DMS53 (cell line): ENCODE measurements at places on chromosomes 13 and 19.

DNA sequence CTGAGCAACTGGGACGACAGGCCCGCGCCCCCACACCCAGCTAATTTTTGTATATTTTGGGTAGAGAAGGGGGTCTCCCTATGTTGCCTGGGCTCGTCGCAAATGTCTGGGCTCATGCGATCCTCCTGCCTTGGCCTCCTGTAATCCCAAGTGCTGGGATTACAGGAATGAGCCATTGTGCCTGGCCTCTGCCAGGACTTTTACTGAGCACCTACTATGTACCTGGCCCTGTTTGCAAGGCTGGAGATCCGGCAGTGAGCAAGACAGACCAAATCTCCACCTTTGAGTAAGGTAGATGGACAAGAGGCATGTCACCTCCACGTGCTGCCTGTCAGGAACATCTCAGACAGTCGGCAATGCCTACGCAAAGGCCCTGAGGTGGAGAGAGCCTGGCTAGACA lies 6.9 kb downstream of the FKBP8 start:
- no peak for DNase-seq

- no peak for DNase-seq
These were observed 5.3 kb downstream of the ZNF557 start for GRCh38 chr19:7074705-7075282.

DNA sequence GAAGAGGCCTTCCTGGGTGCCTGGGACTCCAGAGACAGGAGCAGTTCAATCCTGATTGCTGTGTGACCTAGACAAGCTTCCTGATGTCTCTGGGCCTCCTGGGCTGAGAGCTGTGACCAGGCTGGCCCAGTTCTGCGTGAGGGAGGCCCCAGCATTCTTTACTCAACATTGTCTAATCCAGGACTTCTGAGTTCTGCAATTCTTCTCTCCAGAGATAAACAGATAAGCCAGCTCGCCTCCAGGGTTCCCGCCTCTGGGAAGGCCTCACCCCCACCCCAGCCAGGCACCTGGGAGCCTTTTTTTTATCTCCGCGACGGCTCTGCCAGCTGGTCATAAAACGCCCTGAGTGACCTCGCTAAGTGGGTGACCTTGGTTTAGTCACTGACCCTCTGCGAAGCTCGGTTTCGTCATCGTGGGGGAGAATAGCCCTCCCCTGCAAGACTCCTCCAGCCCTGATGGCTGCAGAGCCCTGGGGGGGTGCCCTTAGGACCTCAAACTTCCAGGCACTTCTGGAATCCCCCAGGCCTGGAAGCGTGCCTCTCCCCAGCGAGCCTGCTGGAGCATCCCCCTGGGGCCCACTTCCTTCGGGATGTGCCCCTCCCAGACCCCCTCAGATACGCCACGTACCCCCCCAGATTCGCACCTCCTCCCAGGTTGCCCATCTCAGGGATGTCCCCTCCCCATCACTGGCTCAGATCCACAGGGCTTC lies 1.9 kb downstream of the SULT2B1 start:
- DNase-seq, result peak; percentile 91

GRCh38 chr13:50911081-50911631 lies 1.6 kb downstream of the RNASEH2B start:
- DNase-seq, result peak; percentile 44

GRCh38 chr13:110528911-110529310 lies 32.6 kb downstream of the RAB20 start:
- no peak for DNase-seq

- DNase-seq, result peak; percentile 98
These were observed 144.1 kb downstream of the DPF1 start for GRCh38 chr19:38079926-38080380.

GRCh38 chr19:1396019-1396767 lies 5.1 kb downstream of the GAMT start:
- DNase-seq, result no peak

- DNase-seq, result no peak
These were observed 27.8 kb upstream of the IGFL4 start for GRCh38 chr19:46068345-46069258.

- DNase-seq, result no peak
These were observed 46.2 kb downstream of the FNDC3A start for GRCh38 chr13:49021953-49022352.

GRCh38 chr19:38452430-38453366 lies 19.2 kb downstream of the RYR1 start:
- peak; percentile 45 for DNase-seq

GRCh38 chr13:51811920-51812451 lies 8.0 kb upstream of the DHRS12 start:
- DNase-seq, result no peak

- DNase-seq, result no peak
These were observed 260.1 kb downstream of the COL4A1 start for GRCh38 chr13:110046811-110047210.

DNA sequence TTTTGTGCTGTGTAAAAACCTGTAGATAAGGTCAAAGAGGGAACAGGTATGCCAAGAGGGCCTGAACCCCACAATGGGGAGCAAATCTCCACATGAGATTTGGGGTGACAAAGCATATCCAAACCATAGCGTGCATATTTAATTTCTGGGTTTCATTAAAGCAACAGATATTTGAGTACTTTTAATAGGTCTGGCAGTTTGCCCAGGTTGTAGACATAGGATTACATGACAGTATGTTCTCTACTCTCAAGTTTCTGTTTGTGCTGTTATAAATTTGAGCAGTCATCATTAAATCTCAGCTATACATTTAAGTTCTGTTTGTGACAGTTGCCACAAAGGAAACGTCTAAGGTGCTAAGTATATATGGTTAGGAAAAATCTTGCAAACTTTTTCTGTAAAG lies 236.4 kb downstream of the ATP8A2 start:
- DNase-seq, result peak; percentile 66

DNA sequence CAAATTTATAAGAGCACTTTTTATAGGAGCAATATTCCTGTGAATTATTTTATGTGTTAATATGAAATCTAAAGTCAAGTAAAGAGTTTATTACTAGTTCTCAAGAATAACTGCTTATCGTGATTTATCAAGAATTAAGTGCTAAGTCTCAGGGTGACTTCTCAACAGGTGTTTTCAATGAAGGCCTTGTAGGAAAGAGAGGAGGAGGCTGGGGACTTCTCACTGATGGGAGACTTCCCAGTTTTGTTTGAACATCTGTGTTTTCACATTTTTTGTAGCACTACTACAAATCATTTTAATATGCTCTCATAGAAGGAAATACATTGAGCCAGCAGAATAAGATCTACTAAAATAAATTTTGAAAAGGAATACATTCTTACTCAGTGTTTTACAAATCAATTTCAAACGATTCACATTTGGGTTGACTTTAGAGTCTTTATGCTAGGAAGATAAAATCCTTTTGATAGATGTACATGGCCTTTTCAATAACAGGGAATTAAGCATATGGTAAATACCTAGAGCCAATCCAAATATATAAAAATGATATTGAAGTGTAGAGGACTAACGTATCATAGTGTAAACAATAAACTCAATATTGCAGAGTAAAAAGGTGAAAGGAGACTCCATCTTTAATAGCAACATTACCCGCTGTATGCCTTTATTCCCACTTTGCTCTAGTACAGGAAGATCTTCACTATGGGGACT lies 6.8 kb downstream of the PCDH17 start:
- DNase-seq, result no peak

- peak; percentile 15 for DNase-seq
These were observed at the start of gene GPR183 for GRCh38 chr13:99307247-99307646. GPR183 (minus strand) TSS chr13:99307399; CDS start chr13:99296145, 11,254 bp downstream.

GRCh38 chr19:45733160-45733810 lies at the start of gene MEIOSIN:
MEIOSIN (plus strand) TSS chr19:45733439; CDS start chr19:45735377, 1,938 bp downstream.
- no peak for DNase-seq

DNA sequence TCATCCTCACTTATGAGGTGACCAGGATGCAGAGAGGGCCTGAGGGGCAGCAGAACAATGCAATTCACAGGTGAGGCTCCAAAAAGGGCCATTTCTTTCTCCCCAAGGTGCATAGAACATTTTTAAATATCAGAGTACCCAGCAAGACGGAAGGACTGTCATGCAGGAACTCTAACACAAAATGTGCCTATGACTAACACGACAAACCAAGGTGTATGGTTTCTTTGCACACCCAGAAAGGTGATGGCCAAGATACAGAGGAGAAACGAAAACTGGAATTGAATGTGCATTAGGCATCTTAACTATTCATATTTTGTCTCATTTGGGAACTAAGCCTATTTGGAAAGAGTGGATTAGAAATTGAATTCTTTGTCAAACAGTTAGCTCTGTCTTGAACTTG lies 29.9 kb downstream of the SHISA2 start:
- no peak for DNase-seq

DNA sequence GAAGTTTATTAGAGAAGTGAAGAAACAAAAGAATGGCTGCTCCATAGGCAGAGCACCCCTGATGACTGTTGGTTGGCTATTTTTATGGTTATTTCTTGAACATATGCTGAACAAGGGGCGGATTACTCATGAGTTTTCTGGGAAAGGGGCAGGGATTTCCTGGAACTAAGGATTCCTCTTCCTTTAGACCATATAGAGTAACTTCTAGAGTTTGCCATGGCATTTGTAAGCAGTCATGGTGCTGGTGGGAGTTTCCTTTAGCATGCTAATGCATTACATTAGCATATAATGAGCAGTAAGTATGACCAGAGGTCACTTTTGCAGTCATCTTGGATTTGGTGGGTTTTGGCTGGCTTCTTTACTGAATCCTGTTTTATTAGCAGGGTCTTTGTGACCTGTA lies 38.7 kb upstream of the PCDH8 start:
- DNase-seq, result no peak

DNA sequence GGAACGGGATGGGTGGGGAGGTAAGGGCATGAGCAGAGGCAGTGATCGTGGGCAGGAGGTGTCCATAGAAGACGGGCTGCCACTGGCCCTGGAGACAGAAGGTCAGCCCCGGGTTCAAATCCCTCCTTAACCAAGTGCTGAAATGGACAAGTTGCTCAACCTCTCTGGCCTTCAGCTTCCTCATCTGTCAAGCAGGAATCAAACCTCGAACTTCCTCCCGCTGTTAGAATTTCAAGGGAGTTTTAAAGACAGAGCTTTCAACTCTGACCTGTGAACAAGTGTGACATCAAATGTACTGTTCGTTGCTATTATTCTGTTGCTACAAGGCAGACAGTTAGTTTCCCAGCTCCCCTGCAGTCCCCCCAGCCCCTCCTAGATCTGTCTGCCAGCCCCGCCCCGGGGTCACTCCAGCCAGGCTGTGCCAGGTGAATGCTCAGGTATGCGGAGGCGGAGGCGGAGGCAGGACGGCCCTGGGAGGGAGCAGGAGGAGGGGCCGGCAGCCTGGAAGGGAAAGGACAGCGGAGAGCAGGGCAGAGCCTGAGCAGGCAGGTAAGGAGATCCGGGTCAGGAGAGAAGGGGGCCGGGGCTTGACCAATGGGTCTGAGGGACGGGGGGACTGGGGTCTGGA lies at the start of gene EPS8L1:
Gene EPS8L1 (plus strand): TSS at position 499 of the 628 bp plus-strand sequence. CDS start 576 bp downstream, outside the sequence.
- peak; percentile 56 for DNase-seq

DNA sequence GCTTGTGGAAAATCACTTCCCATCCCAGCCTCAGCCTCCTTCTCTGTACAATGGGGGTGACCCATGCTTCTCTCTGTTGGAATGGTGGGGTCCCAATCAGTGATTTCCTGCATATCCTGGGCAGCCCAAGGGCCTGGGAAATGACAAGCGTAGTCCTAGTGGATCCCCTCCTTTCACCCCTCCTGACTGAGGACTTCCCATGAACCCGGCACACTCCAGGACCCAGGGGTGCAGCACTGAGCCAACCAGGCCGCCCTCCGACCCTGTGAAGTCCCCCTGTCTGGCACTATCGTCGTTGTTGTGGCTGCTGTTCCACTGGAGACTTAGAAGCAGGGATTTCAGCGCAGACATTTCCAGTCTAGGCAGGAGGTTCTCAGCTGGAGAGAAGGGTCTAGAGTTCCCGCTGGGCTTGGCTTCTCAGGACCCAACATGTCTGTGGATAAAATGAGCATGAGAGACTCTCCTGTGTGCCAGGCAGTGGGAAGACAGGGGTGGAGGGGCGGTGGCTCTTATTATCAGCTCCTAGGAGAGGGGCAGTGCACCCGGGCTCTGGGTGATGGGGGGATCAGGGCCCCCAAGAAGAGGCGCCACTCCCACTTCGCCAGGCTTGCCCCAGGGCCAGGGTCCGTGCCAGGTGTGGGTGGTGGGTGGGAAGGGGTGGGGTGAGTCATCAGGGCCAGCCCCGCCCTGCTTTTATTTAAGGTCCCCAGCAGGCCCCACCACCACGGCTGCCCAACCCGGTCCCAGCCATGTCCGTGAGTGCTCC lies at the start of gene LGALS7B:
Gene LGALS7B (plus strand): TSS at position 723 of the 766 bp plus-strand sequence. CDS start 27 bp downstream, at position 750.
- DNase-seq, result no peak

DNA sequence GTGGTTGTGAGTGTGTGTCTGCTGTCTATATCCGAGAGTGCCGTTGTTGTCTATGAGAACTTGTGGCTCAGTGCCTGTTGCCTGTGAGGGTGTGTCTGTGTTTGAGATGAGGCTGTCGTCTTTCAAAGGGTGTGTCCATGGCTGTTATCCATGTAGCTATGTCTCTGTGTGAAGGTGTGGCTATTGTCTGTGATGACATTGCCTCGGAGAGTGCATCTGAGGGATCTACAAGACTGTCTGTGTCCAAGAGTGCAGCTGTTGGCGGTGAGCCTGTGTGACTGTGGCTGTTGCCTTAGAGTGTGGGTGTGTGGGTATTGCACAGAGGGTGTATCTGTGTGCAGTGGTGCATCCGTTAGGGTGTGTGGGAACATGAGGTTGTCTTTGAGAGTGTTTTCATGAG lies 4.9 kb downstream of the NUMBL start:
- no peak for DNase-seq

GRCh38 chr19:49271080-49271753 lies 53.8 kb downstream of the SLC6A16 start:
- no peak for DNase-seq

- DNase-seq, result peak; percentile 91
These were observed 423.4 kb downstream of the ITGBL1 start for GRCh38 chr13:101875717-101876393.

- no peak for DNase-seq
These were observed 232.5 kb downstream of the GPC5 start for GRCh38 chr13:91630946-91631345.

GRCh38 chr13:50796463-50796862 lies 47.0 kb downstream of the DLEU7 start:
- no peak for DNase-seq

GRCh38 chr13:23558675-23559536 lies 11.3 kb upstream of the TNFRSF19 start:
- DNase-seq, result peak; percentile 93

DNA sequence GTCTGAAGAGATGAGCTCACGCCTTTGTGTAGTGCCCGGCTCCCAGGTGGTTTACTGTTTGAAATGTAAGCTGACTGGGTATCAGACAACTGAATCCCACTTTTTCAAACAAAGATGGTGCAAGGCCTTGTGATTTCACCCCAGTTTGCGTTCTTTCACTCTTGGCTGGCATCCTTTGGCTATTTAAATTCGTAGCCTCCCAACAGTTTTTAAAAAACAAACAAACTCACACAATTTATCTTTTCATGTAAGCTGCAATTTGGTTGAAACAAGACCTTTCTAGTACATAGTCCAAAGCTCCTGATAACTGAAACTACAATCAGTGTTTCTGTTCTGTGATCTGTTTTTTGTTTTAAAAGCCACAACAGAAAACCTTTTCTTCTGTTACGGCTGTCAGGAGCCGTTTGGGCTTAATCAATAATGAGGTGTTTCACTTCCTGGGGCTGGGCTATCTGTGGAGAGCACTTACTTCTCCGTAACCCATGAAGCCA lies 65.1 kb upstream of the NPAS1 start:
- no peak for DNase-seq

- peak; percentile 37 for DNase-seq
These were observed 184.3 kb upstream of the TSC22D1 start for GRCh38 chr13:44760434-44760833.

- DNase-seq, result no peak
These were observed 1.7 kb downstream of the TRAPPC5 start for GRCh38 chr19:7682175-7682855.
